GM20000 (cell line): ENCODE measurements at places on chromosomes 3 and 15.

DNA sequence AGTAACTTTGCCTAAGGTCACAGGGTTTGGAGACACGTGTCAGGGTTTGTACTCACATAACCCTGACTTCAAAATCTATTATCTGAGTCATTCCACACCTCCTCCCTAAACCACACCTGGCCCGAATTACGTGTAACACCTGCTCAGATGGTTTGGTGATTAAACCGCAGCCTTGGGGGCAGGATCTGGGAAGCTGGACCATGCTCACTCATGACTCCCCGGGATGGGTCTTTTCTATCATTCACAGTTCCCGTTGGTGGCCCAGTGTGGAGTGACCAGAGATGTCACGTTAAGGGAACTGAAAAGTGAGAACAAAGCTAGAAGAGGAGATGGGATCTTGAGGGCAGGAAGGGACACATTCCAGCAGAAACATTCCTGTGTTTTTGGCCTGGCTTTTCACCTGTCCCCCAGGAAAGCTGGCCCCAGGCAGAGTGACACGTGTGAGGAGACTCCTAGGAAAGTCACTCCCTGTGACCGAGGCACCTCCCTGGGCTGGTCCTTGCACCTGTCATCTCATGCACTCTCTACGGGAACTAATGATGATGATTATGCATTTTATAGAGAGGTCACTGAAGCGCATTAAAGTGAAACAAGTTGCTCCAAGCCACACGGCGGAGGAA is 75.4 kb upstream of the POMGNT2 start:
- DNase-seq: peak; percentile 26

- no peak for DNase-seq
Observed at GRCh38 chr15:92047900-92048299, 194.4 kb downstream of the SLCO3A1 start.

- no peak for DNase-seq
Observed at GRCh38 chr15:59190291-59190690, 16.4 kb upstream of the LDHAL6B start.

- DNase-seq: no peak
Observed at GRCh38 chr3:45055411-45056143, 29.5 kb downstream of the CLEC3B start.

- DNase-seq: no peak
Observed at GRCh38 chr15:66170716-66171115, 82.8 kb downstream of the MEGF11 start.

DNA sequence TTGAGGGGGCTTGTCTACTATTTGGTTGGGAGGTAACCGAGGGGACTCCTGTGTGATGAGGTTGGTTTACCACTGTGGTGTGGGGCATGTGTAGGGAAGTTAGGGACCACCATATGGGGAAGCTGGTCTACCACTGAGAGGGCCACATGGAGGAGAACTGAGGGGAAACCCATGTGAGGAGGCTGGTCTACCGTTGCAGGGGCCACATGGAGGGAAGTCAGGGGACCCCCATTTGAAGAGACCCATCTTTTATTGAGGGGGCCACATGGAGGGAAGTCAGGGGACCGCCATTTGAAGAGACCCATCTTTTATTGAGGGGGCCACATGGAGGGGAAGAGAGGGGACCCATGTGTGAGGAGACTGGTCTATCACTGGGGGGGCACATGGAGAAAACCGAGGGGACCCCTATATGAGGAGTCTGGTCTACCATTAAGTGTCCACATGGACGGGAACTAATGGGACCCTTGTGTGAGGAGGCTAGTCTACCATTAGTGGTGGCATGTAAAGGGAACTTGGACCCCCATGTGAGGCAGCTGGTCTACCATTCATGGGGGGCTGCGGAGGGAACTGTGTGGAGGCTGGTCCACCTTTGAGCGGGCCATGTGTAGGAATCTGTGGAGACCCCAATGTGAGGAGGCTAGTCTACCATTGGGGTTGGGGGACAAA is 165.5 kb downstream of the FBLN2 start:
- DNase-seq: no peak

GRCh38 chr3:155712008-155712407 is 32.9 kb downstream of the PLCH1 start:
- DNase-seq: peak; percentile 42

GRCh38 chr15:39404767-39405181 is 176.1 kb upstream of the THBS1 start:
- DNase-seq: no peak
